ENCODE measurements at places on chromosomes 5 and 9.

DNA sequence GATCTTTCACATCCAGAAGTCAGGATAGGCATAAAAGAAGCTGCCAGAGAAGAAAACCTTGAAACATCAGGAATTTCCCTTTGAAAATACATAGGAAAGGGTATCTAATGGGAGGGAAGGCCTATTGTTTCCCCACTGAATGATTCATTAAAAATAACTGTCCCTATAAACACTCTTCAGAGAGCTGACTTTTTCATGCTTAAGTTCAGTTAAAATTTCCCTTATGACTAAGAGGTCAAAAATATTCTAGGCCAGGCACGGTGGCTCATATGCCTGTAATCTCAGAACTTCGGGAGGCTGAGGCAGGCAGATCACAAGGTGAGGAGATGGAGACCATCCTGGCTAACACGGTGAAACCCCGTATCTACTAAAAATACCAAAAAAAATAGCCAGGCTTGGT, 499.5 kb downstream of the ENC1 start:
- DNase-seq, result no peak

DNA sequence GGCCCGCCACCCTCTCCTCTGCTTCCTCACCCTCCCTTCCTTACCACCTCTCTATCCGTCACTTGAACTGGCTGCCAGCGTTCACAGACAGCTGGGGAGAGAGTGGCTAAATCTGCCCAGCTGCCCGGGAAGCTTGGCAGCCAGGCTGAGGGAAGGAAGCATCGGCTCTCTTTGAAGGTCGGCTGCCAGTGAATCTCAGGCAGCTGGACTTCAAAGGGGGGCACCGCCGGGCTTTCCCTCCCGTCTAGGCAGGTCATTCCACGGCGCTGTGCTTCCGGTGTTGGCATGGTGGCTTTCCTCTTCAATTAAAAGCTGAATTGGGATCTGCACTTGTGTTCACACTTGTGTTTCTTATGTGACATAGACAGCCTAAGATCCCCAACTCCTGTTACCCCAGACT, 174.0 kb downstream of the GDNF start:
- no peak for DNase-seq

- DNase-seq, result no peak
Measured at GRCh38 chr5:117302473-117302872, 727.9 kb upstream of the SEMA6A start.

- no peak for DNase-seq
Measured at GRCh38 chr5:154284433-154284832, 93.9 kb downstream of the GALNT10 start.

- no peak for DNase-seq
Measured at GRCh38 chr5:178208540-178209227, 4.4 kb downstream of the HNRNPAB start.

DNA sequence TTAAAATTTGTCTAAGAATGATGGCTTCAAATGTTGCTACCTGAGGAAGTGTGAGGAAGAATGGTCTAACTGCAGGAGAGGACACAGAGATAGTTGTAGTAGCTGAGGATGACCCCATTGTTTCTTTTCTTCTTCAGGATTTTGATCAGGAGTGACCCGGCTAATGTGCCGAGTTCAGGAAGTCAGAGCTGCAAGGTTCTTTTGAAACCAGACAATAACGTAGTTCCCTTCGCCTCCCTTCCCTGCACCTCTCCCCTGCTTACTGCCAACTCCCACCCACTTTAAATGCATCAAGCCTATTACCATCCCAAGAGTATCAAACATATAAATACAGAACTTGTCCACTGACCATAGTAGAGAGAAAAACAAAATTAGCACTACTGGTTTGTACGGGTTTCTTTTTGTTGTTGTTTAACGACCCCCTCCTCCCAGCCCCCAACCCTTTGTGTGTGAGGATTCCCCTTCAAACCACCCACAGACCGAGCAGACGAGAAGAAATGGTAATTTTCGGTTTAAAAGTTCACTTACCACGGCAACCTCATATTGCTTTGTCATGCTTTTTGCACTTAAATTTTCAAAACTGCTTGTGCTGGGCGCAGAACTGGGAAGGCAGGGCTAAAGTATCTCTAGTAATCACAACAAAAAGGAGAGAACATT, 23.5 kb upstream of the ELAVL2 start:
- DNase-seq, result no peak

GRCh38 chr5:5419291-5420210, 2.9 kb upstream of the ICE1 start:
- DNase-seq, result no peak
